Kidney (tissue), 22 donors: ENCODE measurements at places on chromosomes 12 and 14.
A peak's percentile ranks its signal among the peaks of the same experiment; 100 is the strongest.

GRCh38 chr12:77299001-77299400 is 233.6 kb upstream of the E2F7 start:
- DNase-seq, result no peak

DNA sequence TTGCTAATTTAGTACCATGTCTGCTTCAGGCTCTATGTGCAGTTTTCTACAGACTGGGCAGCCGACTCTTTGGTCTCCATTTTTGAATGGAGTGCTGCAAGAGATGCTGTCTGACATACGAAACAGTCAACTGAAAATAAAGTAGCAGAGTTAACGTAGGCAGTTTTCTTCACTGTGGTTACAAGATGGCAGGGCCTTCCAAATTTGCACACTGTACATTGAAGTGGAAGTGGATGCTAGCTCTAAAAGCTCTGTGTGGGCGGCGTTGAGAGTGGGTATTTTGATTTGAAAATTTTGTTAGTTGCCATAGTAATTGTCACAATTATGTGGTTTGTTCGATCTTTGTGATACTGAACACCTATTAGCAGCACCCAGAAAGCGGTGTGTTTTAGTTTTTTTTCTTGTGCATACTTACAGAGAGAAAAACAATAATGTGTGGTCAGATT is 154.9 kb upstream of the ATP2B1 start:
- DNase-seq, result peak; percentile 20

- DNase-seq, result no peak
Measured at GRCh38 chr12:40099423-40099853, 6.4 kb downstream of the SLC2A13 start.

DNA sequence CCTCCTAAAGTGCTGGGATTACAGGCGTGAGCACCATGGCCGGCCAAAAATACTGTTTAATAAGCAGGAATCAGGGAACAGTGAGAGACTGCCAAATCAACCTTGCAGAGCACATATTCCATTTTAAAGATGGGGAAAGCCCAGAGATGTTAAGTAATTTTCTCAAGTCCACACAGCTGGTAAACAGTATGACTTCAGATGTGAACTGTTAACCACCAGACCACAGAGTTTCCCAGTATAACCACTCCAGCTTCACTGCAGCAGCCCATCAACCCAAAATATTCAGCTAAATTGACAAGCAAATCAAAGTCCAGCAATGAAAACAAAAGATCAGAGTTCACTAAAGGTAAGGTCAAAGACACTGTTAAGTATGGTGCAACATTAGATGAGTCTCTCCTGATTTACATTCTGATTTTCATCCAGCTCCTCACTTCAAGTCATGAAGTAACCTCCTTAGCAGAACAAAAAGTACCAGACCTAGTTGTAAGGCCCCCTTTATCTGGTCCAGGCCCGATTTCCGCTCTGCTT is 82.1 kb downstream of the TRAFD1 start:
- no peak for DNase-seq
